ENCODE measurements at places on chromosomes 1 and 21.
A peak's percentile ranks its signal among the peaks of the same experiment; 100 is the strongest.

- no peak for DNase-seq
Observed at GRCh38 chr1:22880174-22880601, 92.5 kb downstream of the LACTBL1 start.

GRCh38 chr1:67601539-67601938, 83.5 kb upstream of the GADD45A start:
- DNase-seq = no peak

DNA sequence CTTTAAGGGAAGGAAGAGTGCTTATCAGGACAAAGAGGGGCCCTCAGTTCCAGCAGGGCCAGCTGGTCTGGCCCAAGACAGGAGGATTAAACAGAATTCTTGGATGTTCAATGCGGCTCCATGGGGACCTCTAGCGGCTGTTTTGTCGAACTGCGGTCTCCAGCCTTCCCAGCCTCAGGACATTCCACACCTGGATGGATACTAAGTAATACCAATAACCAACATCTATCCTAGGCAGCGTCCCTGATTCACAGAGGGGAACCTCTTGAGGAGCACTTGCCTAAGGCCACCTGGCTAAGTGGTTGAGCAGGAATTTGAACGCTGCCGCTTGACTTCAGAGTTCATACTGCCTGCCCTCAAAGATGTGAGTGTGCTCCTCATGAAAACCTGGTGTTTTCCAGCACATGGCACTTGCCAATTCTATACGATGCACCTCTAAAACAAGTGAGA, 15.5 kb upstream of the CD247 start:
- peak; percentile 51 for DNase-seq

GRCh38 chr1:29569971-29570634, 333.8 kb downstream of the PTPRU start:
- no peak for DNase-seq

- DNase-seq = no peak
Observed at GRCh38 chr1:209405183-209405814, 178.2 kb upstream of the CAMK1G start.

GRCh38 chr1:72280711-72281110, 1.6 kb downstream of the NEGR1 start:
- no peak for DNase-seq

GRCh38 chr21:45852886-45853400, 128.6 kb upstream of the COL6A1 start:
- no peak for DNase-seq

- no peak for DNase-seq
Observed at GRCh38 chr1:13541435-13542215, 27.8 kb upstream of the LRRC38 start.

GRCh38 chr1:209815490-209815889, 9.5 kb upstream of the IRF6 start:
- DNase-seq = no peak

DNA sequence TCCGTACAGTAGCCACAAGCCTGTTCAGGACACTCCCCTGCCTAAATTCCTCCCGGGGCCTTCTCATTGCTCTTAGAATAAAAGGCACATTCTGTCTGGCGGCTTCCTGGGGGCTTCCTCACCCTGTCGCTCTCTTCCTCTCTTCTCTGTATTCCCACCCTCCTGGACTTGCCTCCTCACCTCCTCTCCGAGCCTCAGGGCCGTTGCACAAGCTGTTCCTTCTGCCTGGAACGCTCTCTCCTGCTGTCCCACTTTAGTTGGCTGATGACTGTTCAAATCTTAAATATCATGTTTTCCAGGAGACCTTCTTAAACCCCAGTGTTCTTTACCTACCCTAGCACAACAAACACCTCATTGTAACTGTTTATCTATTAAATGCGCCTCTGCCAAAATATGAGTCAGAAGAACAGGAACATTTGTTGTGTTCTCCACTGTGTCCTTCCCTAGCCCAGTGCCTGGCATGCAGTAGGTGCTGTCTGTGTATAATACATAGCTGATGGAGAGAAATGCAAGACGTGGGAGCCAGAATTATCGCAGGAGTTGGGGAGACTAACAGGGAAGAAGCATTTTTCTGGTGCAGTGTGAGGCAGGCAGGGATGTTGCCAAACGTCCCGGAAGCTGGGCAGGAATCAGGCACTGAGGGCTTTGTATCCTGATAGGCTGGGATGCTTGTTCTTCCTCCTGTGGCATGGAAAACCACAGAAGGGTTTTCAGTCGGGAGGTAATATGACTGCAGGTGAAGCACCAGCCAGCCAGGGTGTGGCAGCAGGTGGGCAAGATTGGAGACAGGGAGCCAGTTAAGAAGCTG, 24.1 kb upstream of the THRAP3 start:
- no peak for DNase-seq

GRCh38 chr21:16838331-16838730, 674.5 kb upstream of the CXADR start:
- DNase-seq = no peak
